Brain pericyte (primary cell): ENCODE measurements at places on chromosomes 5 and 9.

- DNase-seq, result no peak
These were observed 156.4 kb downstream of the EDIL3 start for GRCh38 chr5:84228266-84228665.

- DNase-seq, result no peak
These were observed 744.3 kb upstream of the CTNND2 start for GRCh38 chr5:12648558-12648957.

DNA sequence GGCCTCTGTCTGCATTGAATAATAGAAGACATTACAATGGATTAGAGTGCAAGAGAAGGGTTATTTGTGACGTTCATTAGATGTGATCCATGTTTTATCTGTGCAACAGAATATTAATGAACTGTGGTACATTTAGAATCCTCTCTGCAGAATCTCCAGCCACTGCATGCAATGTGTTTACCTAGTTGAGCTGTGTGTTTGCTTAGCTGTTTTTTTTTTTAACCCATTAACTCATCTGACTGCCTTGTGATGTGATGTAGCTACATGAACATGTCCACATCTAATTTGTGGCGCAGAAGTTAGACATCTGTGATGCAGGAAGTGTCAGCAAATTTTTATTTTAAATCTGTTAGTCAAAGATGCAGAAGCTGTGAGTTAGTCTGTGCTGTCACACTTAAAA, 236.9 kb downstream of the CD180 start:
- no peak for DNase-seq

DNA sequence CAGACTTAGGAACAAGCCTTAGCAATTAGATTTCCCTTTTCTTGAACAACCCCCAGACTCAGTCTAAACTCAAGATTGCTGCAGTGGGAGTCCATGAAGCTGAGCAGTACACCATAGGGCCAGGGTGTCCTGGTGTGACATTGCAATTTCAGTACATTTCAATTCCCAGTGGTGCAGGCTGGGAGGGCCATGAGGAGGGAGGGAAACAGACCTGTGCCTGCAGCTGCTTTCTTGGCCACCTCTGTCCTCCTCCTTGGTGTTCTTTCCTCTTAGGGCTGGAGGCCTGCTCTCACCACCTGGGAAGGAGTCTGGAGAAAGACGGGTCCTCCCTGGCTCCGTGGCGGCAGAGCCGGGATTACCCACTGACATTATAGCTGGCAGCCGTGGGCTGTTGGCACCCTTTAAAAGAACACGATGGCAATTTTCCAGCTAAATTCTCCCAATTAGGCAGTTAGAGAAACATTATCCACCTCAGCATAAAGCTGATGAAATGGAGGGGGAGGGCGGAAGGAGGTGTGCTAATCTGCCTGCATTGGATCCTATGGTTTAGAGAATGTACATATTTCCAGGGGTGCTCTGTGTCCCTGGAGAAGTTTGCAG, 186.4 kb downstream of the SLIT3 start:
- no peak for DNase-seq

DNA sequence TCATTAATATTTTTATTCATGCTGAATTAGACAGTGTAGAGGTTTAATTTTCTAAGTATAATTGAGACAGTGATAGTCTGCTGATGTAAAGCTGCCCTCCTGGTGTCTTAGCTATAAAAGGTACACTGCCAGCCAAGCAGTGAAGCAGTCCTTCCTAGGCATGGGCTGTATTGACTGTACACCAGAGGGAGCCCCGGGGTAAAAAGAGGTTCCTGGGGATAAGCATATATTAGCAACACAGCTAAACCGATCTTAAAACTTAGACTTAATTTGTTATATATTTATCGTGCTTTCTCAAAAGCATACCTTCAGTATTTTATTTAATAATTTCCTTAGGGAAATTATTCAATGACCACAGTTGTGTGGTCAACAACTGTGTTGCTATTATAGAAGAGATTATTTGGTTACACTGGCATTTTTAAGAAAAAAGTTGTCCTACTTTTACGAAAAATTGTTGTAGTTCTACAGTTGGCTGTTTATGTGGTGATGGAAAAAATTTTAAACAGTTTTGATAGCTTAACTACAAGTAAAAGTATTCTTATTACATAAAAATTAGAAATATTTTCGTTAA, 68.8 kb downstream of the ELL2 start:
- no peak for DNase-seq

GRCh38 chr9:108634672-108635462, 220.9 kb downstream of the ACTL7B start:
- DNase-seq, result no peak
